ENCODE measurements at places on chromosomes 12 and 14. TPM values are rescaled to one million over a fixed set of nuclear protein-coding genes. Genes with fewer than 3 reads are reported as not detected.

DNA sequence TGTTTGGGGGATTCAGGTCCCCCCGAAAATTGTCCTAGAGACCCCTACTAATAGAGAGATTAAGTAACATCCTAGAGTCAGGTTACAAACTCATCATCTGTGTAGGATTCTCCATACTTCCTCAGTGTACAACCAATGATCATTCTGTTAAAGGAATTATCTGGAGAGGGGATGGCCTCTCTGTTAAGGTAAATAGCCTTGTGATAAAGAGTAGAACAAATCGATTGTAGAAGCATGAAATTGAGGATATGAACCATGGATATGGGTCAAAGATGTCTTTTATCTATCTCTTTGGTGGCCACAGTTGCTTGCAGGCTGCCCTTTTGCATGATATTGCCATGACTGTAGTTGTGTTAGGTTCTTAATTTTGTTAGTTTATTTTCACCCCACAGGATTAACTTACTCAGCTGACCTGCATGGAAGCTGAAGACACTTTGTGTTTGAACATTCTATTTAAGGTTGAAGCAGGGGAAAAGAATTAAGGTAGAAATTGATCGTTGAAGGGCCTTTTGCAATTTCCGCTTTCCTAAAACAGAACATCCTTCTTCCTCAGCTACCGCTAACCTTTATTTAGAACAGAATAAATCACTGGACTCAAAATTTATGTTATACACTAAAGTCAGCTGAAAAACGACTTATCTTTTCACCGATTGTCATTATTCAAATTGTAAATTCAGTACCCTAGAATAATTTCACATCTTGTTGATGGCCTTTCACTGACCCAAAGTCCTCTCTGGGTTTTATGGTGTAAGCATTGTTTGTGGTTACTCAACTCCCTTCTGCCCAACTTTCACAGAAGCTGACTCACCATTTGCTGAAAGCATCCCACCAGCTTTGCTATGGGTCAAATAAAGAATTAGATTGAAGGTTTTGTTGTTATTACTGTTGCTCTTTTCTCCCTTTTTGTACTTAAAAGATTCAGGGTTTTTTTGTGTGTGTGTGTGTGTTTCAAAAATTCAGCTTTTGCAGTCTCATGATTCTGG lies 52.3 kb downstream of the IRAK3 start:
- DNase-seq: peak; percentile 61

The MIP gene
- 0.24 TPM for total RNA-seq

The CEP290 gene
- 16.8 TPM for total RNA-seq

DNA sequence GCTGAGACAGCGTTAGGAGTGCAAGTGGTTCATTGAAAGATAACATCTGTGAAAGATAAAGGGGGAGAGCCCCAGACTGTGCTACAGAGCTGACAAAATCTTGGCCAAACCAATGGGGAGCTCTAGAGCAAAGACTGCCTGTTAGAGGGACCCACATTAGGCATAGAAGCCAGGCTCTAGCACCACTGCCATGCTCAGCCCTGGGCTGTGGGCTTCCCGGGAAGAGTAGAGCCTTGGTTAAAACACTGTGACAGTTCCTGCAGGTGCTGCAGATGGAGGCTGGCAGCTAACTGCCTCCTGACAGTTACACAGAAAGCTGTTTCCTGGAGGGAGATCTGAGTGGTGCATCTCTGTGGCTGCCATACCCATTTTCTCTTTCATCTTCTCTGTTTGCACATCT lies 23.0 kb downstream of the TSHR start:
- no peak for DNase-seq

The B4GALNT1 gene
- 3.4 TPM for total RNA-seq

DNA sequence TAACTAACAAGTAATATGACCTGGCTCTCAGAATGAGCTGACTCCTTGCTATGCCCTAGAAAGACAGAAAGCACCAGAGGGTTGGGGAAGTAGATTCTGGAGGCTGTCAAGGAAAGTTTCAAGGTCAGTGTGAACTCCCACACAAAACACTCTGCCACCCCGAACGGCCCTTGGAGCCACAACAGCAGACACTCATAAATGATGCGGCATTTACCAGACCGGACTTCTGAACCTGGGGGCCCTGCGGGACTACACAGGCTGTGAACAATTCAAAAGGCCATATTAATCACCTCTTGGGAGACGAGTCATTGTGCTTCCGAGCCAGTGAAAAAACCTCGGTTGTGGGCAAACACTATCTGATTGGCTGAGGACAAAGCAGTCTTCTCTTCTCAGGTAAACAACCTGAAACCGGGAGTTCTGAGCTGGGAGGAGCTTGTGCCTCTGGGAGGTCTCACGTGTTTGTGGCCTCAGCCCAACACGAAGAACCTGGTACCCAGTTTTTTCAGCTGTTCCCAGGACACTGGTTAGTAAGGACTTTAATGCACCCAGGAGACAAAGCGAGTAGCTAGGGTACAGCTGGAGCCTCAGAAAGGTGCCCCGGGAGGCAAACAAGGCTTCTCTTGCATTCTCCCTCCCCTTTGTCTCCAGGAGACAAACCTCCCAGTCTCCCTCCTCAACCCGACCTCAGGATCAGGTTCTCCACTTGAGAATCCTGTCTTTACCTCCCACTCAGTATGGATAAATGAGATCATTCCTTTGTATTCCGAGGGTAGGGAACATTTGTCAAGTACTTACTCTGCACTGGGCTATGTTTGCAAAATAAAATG lies 35.3 kb downstream of the VWF start:
- DNase-seq: no peak

GRCh38 chr12:31342286-31342685 lies 16.3 kb upstream of the SINHCAF start:
- DNase-seq: no peak

DNA sequence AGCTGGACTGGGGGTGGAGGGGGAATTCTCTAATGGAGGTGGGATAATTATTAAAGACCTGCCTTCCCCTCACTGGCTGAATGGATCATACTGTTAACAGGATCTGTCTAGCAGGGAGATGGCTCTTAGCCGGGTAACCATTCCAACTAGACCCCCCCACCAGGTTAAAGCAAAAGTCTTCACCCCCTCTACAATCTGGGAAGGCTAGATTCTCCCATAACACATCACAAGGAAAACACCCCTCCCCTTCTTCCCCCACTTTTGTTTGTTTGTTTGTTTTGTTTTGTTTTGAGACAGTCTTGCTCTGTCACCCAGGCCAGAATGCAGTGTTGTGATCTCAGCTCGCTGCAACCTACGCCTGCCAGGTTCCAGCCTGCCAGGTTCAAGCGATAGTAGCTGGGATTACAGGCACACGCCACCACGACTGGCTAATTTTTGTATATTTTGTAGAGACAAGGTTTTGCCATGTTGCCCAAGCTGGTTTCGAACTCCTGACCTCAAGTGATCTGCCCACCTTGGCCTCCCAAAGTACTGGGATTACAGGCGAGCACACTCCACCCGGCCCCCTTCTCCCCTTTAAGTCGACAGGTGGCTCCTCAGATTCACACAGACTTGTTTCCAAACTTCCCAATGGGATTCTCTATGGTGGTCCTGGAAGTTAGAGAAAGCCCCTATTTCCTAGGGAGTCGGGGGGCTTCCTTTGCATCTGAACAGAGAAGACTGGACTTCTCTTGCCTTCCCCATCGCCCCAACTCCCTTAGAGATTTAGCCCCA lies 3.5 kb upstream of the BAZ2A start:
- no peak for DNase-seq

DNA sequence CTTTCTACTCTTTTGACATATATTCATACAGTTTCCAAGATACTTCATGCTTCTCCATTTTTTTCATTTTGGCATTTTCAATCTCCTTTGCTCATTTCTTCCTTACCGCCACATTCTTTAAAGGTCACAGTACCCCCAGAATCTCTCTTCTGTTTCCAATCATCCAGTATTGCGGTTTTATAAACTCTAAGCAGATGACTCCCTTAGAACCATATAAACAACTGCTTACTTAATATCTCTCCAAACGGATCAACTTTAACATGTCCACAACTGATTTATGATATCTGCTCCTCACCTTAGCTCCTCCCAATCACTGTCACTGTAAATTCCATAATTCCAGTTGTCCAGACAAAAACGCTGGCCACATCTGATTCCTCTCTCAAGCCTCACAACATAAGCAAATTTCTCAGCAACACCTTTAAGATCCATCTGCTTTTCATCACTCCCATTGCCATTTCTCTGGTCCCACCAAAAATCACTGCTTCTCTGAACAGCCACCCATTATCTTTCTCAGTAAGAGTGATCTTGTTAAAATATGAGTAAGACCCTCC lies 49.6 kb downstream of the HNRNPC start:
- DNase-seq: no peak

GRCh38 chr14:33569821-33570687 lies 380.8 kb downstream of the EGLN3 start:
- no peak for DNase-seq

DNA sequence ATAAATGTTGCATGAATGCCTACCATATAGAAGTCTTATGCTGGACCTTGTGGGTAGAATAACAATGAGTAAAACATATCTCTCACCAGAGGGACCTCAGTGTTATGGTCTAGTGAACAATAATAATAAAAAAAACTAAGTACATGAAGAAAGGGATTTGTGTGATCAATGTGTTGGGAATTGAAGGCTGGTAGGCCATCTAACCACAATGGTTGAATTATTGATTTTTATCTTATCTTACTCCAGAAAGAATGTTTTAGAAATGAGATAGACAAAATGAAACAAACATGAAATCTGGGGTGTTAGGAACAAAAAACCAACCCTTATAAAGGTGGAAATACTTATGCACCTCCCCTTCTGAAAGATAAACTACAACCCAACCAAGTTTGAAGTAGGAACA lies 243.9 kb upstream of the LRIG3 start:
- DNase-seq: no peak

GRCh38 chr14:94058674-94059138 lies 22.3 kb downstream of the DDX24 start:
- no peak for DNase-seq

The MRPL52 gene
- 21.8 TPM for total RNA-seq

DNA sequence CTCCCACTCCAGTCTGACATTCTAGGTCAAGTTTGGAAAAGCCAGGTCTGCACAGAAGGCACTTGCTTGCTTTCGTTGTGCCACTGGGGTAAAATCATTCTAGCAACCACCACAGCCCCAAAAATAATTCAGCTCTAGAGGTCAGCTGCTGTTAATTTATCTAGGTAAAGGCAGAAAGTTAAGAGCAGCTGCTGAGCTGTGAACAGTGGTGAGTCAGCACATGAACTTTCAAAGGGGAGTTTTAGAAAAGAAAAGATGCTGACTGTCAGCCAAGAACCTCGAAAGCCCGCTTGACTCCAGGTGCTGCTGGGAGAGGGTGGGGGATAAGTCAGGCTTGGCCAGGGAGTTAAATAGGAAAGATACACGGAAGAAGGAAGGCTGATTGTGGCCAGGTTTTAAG lies 12.7 kb downstream of the CCDC197 start:
- peak; percentile 84 for DNase-seq

DNA sequence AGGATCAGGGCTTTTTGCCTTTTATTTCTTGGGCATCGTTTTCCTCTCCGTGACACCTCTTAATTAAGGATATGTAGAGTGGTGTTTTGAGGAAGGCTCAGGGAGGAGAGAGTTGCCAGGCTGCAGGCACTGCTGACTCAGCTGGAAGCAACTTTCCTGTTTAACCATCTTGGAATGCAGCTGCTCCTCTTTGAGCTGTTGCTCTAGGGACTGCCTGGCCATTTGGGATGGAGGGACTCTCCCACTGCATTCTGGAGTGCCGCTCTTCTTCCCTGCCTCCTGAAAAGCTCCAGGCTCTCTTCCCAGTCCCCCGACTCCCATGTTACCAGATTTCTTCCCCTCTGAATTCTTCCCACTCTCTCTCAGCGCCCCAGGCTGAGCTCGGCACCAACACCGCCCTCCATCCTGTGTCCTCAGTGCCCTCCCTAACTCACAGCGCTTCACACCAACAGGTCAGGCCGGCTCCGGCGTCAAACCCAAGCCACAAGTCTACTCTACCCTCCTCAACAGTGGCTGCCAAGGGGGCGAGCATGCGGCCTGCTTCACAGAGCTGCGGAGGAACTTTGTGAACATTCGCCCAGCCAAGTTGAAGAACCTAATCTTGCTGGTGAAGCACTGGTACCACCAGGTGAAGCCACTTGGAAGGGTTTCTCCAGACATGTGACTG lies 5.9 kb downstream of the OAS3 start:
- DNase-seq: no peak

DNA sequence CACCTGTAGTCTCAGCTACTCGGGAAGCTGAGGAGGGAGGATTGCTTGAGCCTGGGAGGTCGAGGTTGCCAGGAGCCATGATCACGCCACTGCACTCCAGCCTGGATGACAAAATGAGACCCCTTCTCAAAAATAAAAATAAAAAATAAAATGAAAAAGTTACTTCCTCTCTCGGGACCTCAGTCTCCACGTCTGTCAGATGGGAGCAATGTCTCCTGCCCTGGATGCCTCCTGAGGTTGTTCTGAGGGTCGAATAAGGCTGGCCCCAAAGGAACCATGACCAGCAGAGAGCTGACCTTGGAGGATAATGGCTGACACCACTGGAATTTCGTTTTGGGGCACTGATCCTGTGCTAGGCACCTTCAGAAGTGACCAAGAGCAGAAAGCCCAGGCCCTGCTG lies 13.6 kb upstream of the RCOR1 start:
- no peak for DNase-seq

The PIP4P1 gene
- 21.1 TPM for total RNA-seq

DNA sequence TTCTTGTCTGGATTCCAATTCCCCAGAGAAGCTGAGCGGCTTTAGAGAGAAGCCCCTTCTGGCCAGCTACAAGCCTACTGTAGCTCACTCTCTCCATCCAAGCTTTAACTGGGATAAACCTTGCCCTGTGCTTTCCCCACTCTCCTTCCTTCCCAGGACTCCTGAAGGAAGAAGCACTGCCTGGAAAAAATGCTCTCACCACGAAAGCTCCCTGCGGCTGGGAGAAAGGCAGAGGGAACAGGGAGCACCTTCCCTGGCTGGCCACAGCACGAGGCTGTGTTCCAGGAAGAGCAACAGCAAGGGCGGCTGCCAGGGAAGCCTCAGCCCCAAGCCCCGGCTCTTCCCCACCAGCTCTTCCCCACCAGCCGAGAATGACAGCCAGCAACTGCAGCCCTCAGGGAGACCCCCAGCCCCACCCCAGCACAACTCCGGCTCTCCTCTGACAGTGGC lies 40.8 kb upstream of the PNMA1 start:
- DNase-seq: peak; percentile 90

The STXBP6 gene
- total RNA-seq: 24.5 TPM

GRCh38 chr14:82836256-82836950 lies 1302.8 kb upstream of the SEL1L start:
- DNase-seq: no peak

- no peak for DNase-seq
Measured at GRCh38 chr14:104145826-104146601, 7.6 kb downstream of the KIF26A start.

DNA sequence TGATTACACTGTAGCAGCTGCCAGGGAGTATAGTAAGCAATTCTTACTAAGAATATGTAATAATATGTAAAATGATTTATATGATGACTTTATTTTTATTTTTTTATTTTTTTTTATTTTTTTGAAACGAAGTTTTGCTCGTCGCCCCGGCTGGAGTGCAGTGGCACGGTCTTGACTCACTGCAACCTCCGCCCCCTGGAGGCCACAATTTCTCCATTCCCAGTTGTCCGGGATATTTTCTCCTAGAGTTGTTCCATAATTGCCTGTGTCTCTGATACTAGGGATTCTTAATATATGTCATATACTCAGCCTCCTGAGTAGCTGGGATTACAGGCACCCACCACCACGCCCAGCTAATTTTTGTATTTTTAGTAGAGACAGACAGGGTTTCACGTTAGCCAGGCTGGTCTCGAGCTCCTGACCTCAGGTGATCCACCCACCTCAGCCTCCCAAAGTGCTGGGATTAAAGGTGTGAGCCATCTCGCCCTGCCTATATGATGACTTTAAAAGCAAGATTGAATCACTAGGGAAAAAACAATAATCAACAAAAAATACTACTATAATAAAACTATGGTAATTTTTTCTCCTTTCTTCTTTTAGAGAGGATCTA lies 12.2 kb upstream of the ITPR2 start:
- peak; percentile 55 for DNase-seq

GRCh38 chr12:68139941-68140340 lies 19.6 kb downstream of the IFNG start:
- no peak for DNase-seq
